Astrocyte of the hippocampus (primary cell): ENCODE measurements at places on chromosomes 1 and 21.

- peak; percentile 70 for DNase-seq
Measured at GRCh38 chr1:226001963-226002666, 3.0 kb upstream of the SDE2 start.

GRCh38 chr1:26826261-26827105 is at the start of gene ZDHHC18:
Gene ZDHHC18 (plus strand): TSS chr1:26826688. CDS start chr1:26826805, 117 bp downstream.
- DNase-seq: peak; percentile 90

DNA sequence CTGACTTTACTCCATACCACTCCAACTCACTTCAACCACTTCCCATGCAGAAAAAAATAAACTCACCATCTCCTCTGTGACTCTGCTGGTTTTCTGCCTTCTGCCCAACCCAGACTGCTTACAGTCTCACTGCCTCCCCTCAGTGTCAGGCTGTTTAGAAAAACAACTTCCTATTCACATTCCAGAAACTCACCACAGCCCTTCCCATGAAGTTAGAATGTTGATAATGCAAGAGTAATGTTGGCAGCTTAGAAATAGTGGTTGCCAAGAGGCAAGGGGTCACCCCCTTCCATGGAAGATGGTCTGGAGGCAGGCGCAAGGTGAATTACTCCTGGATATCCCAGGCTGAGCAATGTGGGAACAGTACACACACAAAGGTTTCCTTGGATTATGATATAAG is at the start of gene SELP:
TSS of gene SELP (minus strand) at position 119 of the 400 bp plus-strand sequence. CDS start at position 69, 50 bp downstream.
- peak; percentile 61 for DNase-seq

DNA sequence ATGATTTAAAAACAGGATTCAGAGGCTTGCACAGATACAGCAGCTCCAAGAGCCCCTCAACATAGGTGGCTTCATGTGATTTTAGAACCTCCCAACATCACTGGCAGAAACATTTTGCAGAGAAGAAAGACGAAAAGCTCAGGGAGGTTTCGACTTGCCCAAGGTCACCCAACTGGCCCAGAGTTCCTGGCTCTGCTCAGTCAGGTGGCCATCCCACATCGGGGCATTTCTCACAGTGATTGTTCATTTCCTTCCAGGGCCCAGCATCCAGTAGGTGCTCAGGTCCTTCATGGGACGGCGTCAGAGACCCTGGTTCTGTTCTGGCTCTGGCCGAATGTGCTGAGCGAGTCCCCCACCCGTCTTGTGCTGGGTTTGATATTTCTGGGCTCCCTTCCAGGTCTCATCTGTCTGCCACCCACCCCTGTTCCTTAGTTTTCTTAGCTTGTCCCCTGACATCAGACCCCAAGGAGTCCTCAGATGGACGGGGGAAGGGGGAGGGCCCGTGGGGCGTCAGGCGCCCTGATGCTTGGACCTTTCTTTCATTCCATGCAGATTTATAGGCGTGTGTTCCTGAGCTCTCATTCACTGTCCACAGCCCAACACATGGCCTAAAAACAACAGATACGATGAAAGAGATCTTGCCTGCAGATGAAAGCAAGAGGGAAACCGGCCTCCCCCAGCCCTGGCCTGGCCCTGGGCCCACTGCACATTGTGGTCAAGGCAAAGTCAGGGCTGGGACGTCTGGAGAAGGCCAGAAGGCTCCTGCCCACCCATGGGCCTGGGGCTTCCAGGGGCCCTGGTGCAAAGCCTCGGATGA is 123.1 kb upstream of the ZBTB40 start:
- DNase-seq: no peak

DNA sequence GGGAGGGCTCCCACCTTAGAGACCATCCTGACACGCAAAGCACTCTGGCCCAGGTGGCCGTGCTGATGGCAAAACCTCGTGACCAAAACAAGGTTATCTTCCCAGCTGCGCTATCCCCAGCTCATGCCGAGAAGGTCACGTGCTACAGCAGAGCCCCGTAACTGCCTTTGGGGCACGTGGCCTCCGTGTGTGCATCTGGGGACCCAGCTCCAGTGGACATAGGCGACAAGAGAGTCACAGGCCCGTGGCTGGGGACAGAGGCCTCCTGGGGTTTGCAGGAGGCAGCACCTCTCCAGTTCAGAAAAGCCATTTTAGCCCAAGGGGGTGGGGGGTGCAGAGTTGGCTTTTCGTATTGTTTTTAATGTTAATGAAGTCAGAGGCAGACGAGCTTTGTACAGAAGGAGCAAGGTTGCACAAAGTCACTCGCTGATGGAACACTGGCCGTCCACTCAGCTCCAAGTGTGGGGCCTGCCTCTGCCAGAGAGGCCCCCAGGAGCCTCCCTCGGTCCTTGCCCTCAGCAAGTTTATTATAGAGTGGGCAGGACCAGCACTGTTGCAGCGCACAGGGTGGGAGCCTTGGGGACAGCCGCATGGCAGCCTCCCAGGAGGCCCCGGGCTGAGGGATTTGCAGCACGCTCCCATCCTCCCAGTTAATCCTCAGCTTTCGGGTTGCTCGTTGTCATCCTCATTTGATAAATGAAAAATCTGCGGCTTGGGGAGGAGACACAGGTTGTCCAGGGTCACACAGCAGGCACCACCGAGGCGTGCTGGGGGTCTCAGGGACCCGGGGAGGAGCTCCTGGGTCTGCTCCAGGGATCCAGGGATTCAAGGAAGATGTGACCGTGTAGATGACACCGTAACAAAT is 8.0 kb upstream of the PDE9A start:
- no peak for DNase-seq

- no peak for DNase-seq
Measured at GRCh38 chr1:96475903-96476302, 245.7 kb upstream of the PTBP2 start.

DNA sequence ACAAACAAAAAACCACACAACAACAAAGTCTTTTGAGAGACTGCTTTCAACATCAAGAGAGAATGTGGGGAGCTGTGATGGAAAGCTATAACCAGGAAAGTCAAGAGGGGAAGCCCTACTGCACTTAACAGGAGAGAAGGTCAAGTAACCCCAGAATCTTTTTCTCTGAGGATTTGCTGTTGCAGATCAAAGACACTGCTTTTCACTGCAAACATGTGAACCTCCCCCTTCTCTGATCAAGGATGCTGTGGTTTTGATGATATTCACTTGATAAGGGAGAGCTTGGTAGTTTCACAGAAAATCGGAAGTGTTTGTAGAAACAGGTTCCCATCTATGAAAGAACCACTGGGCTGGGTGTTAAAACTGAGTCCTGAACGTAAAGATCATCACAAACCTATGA is 4.8 kb downstream of the ETV3 start:
- no peak for DNase-seq

- DNase-seq: no peak
Measured at GRCh38 chr1:160244209-160244608, 18.1 kb downstream of the DCAF8 start.
